Occipital lobe (tissue), 3 donors: ENCODE measurements at places on chromosomes 12 and 14. TPM values are rescaled to one million over a fixed set of nuclear protein-coding genes. Genes with fewer than 3 reads are reported as not detected.

GRCh38 chr14:36655963-36656686, 5.5 kb upstream of the PAX9 start:
- DNase-seq: no peak

DNA sequence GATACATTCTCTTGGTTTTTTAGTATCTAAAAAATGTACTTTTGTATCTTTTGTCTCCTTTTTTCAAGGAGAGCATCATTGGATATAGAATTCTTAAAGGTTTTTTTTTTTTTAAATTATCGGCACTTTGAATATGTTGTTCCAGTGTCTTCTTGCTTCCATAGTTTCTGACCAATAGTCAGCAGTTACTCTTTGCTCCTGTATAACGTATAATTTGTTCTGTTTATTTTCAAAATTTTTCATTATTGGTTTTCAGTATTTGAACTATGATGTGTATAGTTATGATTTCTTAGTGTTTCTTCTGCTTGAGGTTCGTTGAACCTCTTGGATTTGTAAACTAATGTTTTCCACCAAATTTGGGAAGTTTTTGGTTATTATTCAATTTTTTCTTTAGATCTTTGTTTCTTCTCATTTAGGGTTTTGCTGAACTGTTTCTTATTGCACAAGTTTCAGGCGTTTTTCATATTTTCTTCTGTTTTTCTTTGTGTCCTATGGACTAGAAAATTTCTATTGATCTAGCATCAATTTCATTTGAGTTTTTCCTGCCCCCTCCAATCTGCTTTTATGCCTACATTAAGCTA, 93.9 kb downstream of the PLBD1 start:
- no peak for DNase-seq

GRCh38 chr12:106112145-106112821, 26.5 kb downstream of the NUAK1 start:
- DNase-seq: no peak

DNA sequence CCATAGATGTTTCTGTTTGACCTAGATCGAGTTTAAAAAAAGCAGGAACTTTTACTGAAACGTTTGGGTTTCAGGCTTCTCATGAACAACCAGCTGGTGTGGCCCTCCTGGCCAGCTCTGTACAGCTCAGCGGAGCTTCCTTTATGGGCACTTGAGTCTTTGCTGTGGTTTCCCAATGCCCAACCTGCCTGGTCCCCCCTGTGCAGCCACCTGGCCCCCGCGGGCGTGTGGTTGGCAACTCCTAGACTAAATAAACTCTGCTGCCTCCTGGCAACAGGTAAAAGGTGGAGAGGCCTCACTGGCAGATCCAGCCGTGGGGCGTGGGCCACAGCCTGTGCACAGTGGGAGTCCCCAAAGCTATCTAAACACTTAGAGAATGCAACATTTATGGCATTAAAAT, 38.7 kb downstream of the ADGRD1 start:
- DNase-seq: no peak

DNA sequence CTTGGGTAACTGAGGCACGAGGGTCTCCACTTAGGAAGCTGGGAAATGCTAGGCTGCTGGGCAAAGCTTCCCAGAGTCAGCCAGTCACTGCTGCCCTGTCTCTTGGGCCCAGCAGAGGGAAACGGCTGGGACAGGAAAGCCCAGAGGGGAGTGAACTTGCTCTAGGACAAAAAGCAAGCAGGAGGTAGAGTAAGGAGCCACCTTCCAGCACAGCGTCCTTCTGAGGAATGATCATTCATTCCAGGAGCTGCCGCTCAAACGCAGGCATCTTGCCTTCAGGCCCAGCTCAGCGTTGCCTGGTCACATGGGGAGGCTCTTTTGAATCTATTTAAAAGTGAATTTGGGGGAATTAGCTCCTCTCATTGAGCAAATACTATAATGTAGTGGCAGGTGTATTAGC, 118.6 kb downstream of the CRACR2A start:
- DNase-seq: no peak

RIPK3 gene
- 0.47 TPM for total RNA-seq

INHBE gene
- total RNA-seq: not detected

DNA sequence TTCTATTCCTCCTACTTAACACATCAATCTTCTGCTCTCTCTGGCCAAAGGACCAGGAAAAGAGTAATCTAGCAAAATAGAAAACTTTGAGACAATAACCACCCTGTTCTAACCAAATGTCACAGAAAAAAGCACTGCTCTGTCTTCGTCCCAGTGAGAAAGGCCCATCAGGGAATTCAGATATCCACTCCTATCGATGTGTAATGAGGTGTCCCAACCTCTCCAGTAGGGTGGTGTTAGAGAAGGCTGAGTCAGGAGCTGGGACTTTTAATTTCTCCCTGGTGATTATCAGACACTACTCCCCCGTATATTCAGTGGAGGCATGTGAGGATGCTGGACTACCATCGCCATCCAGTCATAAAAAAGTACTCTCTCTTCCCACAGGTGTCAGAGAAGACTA, 130.3 kb downstream of the TMTC3 start:
- DNase-seq: no peak

DNA sequence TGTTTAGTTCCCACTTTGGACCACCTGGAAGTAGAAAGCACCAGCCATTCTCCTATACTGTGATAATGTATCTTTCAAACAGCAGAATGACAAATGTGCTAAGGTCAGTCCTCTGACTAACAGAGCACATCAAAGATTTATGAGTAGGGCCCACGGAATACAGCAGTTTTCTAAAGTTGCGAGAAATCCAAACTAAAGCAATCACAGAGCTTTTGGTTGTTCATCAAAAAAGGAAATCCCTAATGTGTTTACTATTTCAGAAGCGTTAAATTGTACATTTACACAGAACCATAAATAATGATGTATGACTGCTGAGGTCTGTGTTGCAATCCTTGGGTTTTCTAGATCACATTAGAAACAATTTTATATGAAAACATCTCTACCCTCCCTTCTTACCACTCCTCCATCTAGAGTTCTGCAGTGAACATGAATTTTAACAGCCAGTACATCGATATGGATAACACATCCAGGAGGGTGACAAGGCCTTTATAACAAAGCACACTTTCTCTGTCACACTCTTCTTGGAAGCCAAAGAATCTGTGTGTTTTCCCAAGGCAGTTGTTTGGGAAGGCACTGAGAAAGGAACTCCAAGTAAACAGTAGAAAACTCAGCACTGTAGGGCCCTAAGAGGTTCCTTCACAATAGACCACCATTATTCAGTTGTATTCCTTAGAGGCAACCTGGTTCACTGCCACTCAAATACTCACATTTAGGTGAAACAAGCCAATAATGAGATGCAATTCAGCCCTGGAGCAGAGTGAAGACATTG, 7.3 kb downstream of the KITLG start:
- no peak for DNase-seq

- DNase-seq: no peak
Measured at GRCh38 chr12:65533177-65533883, 254.8 kb downstream of the MSRB3 start.

GRCh38 chr14:58907803-58908202, 270.0 kb downstream of the DACT1 start:
- no peak for DNase-seq

GRCh38 chr14:29892327-29892726, 35.3 kb downstream of the PRKD1 start:
- no peak for DNase-seq

- DNase-seq: no peak
Measured at GRCh38 chr12:49129332-49130150, 1.7 kb downstream of the TUBA1B start.

GRCh38 chr12:132600048-132601032, 10.0 kb downstream of the LRCOL1 start:
- DNase-seq: no peak

KERA gene
- 3.0 TPM for total RNA-seq

DNA sequence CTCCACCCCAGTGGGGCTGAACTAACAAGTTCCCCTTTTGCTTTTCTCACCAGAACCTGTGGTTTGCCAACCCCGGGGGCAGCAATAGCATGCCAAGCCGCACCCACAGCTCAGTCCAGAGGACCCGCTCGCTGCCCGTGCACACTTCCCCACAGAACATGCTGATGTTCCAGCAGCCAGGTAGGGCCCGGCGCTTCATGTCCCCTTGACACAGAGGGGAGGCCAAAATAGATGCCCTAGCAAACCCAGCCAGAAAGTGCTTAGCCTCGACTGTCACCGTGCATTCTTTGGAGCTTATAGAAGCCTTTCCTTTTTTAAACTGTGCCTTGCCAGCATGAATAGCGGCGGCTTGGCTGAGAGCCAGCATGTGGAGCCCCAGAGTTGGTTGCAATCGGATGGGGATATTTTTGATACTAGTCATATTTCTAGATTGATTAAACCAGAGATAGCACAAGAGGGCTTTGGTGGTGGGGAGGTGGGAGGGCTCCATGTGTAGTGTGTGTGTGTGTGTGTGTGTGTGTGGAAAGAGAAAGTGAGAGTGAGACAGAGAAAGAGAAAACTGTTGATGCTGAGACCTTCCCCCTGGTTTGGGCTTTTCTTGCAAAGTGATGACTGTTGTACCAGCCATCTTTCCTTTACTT, 126.1 kb downstream of the GCH1 start:
- peak; percentile 29 for DNase-seq

HRK gene
- total RNA-seq: 0.47 TPM

DNA sequence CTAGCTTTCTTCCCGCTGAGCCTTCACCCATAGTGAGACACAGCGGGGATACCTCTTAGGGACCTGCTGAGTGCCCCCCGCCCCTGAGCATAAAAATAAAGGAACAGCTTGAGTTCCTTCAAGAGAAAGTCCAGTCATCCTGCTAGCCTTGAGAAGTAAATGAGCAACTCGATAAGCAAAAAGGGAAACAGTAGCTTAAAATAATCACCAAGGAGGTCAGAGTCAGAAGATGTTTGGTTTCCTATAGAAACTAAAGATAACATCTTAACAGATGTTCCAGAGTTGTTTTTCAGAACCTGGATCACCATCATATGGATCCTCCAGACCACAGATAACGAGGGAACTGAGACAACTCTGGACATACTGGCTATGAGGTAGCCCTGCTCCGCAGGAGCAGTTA, 94.0 kb downstream of the BCAT1 start:
- no peak for DNase-seq

C3AR1 gene
- 3.1 TPM for total RNA-seq

HOXC12 gene
- not detected for total RNA-seq

SDR39U1 gene
- 17.0 TPM for total RNA-seq

C14orf132 gene
- 72.5 TPM for total RNA-seq

GRCh38 chr14:102802834-102803523, 25.7 kb downstream of the TRAF3 start:
- no peak for DNase-seq

GRCh38 chr12:7090222-7090998, 1.8 kb downstream of the C1R start:
- DNase-seq: no peak

DNA sequence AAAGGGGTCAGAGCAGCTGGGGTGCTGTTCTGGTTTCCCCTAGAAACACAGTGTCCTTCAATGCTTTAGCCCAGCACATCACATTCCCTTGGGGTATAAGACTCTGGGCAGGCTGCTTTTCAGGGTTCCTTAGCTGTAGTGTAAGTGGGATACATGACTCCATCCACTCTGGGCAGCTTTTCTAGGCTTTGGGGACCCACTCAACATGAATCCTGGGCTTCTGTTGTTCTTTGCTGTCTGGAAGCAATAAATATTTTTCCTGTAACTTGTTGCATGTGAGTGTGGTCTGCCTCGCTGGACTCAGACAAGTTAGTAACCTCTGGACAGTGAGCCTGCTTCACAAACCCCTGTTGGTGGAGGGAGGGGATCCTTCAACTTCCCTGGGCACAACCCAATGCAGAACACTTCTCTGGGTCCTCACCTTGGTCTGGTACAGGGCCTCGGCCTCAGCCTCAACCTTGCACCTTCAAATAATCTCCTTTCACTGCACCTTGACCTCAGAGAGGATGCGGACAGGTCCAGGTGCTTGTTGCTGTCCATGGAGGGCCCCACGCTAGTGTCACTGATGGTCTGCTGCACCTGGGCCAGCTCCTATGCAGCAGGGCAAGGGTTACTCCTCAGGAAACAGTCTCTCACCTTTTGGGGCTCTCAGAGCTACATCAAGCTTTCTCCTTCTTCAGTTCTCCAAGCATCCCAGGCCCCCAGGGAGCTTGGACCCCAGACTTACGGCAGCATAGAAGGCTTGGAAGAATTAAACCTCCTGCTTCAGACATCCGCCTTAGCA, 13.5 kb upstream of the KRT73 start:
- DNase-seq: no peak

BDKRB2 gene
- total RNA-seq: 0.16 TPM

FBXL14 gene
- total RNA-seq: 25.3 TPM

SPRING1 gene
- 27.6 TPM for total RNA-seq

GRCh38 chr12:103085541-103085940, 128.1 kb downstream of the ASCL1 start:
- DNase-seq: no peak

DNA sequence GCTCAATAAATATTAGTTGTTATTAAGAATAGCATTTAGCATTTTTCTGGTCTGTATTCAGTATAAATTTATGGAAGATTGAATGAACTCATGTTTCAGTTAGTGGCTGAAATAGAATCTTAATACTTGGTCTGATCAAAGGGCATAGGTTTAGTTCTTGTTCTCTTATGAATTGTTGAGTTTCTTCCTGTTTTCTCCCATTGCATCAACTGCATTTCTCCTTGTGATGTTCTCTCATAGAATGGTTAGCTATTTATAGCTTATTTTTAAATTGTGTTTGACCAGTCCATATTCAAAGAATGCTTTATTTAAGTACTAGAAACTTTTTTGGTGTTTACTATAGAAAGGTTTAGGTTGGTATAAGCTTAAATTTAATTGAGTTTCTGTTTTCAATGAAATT, 29.8 kb downstream of the APAF1 start:
- DNase-seq: no peak

GRCh38 chr12:76413121-76413520, 64.9 kb upstream of the BBS10 start:
- no peak for DNase-seq

GRCh38 chr12:111443586-111443985, 37.9 kb downstream of the SH2B3 start:
- DNase-seq: no peak

TEX52 gene
- not detected for total RNA-seq

BCL11B gene
- total RNA-seq: 27.0 TPM

HPD gene
- total RNA-seq: not detected

- DNase-seq: no peak
Measured at GRCh38 chr14:32611752-32612151, 282.7 kb downstream of the AKAP6 start.

DNA sequence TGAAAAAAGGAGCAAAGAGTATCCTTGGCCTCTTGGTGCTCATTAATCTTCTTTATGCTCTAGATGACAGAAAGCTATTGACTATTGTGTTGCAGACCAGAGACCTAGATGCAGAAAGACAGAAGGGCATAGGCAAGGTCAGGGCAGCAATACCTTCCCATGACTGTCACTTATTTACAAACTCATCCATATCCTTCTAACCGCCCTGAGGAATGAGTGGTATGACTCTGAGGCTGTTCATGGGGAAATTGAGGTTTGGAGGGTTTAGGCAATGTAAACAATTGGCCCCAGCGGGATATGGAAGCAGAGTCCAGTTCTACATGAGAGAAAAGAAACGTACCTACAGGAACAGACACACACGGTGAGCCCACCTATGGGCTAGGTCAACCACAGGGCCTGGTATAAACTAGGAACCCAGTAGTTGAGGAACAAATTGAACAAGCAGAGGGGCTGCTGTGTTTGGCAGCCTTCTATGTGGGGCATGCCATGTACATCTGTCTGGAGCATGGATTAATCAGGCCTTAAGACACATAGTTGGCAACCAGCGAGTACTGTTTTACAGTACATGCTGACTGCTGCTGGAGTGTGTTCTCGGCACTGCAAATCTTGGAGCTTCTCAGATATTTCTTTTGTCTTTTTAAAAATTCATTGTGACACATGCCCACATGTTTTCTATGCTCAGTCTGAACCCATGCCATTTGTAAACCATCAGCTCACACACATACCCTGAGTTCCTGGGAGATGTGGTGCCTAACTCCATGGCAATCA, 159.7 kb upstream of the NTF3 start:
- no peak for DNase-seq
